Epithelial cell of prostate (primary cell): ENCODE measurements at places on chromosomes 6 and 20.

GRCh38 chr6:37303091-37303660, 45.2 kb upstream of the TMEM217 start:
- no peak for DNase-seq

- no peak for DNase-seq
These were observed 201.0 kb upstream of the CEP162 start for GRCh38 chr6:84428300-84428907.

DNA sequence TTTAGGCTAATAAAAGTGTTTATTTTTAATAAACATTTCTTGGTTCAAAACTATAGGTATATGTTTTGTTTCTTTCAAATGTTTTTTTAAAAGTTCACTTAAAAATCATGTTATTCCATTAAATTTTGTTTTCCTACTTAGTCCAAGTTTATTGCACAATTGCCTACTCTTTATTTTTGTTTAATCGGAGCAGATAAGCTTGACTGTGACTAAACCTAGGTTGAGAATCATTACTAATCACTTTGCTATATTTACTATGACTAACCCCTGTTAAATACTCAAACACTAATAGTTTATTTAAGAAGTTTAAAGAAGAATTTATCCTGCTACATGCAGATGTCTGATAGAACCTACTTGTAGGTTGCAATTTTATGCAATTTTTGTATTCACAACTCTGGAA, 18.8 kb downstream of the MAP3K4 start:
- no peak for DNase-seq

- no peak for DNase-seq
These were observed 13.9 kb downstream of the TMEM151B start for GRCh38 chr6:44284121-44284520.

GRCh38 chr20:23445596-23446217, 6.2 kb downstream of the CSTL1 start:
- DNase-seq = peak; percentile 50

GRCh38 chr6:40077736-40078135, 143.5 kb upstream of the MOCS1 start:
- no peak for DNase-seq

DNA sequence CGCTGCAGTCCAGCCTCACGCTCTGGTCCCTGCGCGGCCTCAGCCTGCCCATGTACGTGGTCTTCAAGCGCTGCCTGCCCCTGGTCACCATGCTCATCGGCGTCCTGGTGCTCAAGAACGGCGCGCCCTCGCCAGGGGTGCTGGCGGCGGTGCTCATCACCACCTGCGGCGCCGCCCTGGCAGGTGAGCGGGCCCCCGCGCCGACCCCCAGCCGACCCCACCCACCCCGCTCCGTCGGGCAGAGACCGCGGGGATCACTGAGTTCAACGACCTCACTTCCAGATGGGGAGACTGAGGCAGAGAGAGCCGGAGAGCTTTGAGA, 545 bp downstream of the SLC35D3 start:
- DNase-seq = no peak

DNA sequence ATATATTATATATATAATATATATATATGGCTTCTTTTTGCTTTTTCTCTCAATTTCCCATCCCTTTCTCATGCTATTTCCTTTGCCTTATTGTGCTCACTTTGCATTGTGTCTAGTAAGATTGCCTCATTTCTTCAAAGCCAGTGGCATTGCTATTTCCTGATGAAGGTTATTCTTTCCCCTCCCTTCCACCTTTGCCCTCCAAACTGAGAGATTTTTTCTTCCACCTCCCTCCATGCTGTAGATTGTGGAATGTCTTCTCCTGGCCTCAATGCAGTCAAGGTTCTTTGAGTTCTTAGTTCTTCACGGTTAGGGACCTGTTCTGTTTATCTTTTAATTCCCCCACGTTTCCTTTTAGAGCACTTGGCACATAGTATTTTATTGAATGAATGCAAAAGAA, 17.2 kb downstream of the SH3BGRL2 start:
- no peak for DNase-seq

DNA sequence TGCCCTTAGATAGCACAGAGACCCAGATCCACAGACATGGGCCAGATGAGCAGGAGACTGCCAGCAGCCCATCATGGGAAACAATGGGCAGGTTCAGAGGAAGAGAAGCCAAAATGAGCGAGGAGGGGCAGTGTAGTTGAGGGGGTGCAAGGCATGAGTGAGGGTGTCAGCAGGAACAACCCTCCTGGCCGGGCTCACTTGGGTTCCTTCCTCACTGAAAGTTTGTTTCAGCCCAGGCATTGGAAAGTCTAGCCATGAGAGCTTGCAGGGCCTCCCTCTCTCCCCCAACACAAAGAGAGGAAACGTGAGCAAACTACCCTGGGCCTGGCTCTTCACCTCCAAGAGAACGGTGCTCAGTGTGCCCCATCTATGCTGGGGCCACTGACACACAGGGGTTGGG, 48.0 kb downstream of the CDH26 start:
- no peak for DNase-seq

- peak; percentile 92 for DNase-seq
These were observed 70.7 kb downstream of the PDE7B start for GRCh38 chr6:135922174-135922573.

- DNase-seq = peak; percentile 1
These were observed 31.0 kb downstream of the GLO1 start for GRCh38 chr6:38671885-38672467.

DNA sequence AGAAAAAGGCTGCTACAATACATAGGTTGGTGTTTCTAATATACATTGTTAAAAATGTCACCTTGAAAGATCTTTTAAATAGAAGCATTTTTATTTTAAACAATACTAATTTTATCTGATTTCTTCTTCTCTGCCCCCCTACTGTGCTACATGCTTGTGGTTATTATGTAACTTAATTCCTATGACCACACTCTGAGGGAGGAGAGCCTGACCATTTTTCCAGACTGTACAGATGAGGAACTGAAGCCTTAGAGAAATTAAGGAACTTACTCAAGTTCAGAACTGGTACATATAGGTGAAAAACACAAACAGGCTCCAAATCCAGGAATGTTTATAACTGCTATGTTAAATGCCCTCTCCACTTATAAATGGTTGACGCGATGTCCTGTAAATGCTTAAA, 43.4 kb upstream of the ARHGAP18 start:
- no peak for DNase-seq

GRCh38 chr6:158161566-158162254, 6.4 kb downstream of the SERAC1 start:
- no peak for DNase-seq

DNA sequence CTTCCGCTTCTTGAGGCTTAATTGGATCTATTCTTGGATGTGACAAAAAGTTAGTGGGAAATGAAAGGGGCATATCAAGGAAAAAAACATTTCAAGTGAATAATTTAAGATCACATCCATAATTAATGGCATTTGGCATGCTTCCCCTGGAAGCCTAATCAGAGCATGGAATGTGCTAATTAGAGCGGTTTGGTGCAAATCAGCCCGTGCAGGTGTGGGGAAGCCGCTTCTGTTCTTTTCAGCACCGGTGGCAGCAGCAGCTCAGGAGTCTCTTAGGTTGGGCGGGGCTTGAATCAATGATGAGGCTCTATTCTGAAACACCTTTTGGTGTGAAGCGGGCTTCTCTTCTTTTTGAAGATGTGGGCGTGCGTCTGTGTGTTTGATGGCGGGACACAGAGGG, 301.2 kb downstream of the LRFN2 start:
- DNase-seq = no peak

- no peak for DNase-seq
These were observed 7.8 kb upstream of the MTRES1 start for GRCh38 chr6:107020239-107020638.

DNA sequence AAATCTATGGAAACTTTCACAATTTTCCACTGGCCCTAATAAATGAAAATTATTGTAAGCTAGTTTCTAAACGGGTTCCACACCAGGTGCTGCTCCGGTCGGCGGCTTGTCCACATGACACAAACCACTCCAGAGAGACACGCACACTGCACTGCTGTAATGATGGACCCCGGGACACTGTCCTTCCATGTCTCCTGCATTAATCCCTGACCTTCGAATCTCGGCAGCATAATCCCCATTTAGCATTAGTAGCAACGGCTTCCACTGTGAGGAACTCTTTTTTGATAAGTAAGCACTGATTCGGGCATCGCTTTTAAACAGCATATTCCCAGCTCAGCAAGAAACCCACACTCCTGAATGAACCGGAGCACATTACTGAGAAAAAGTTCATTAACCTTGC, 43.5 kb downstream of the INSM1 start:
- DNase-seq = no peak

- no peak for DNase-seq
These were observed 14.5 kb downstream of the C6orf62 start for GRCh38 chr6:24704468-24704867.

DNA sequence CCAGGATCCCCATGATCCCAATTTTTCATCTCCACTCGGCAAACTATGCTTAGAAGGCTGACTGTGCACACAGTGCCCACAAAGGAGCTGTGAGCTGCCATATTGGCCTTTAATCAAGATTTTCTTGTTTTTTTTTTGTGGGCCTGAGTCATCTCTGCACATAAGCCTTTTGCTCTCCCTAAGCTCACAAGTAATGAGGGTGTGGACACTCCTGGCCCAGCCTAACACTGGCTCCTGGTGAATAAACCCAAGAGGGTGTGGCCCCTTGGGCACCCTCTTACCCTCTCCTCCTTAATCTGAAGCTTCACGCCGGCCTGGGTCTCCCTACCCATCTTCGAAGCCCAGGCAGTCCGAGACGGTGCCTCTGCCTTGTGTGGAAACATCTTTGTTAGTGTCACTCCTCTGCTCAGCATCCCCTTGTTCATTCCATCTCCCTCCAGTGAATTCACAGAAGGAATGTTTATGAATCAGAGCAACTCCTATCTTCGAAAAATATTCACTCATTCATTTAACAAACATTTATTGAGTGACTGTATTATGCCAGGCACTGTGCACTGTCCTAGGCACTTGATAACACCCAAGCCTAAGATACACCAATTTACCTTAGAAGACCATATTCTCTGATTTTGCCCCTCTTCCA, 22.2 kb upstream of the MRPS10 start:
- DNase-seq = peak; percentile 67
